CD4-positive, alpha-beta memory T cell (primary cell): ENCODE measurements at places on chromosomes 3 and 15. TPM values are rescaled to one million over a fixed set of nuclear protein-coding genes. Genes with fewer than 3 reads are reported as not detected.

GRCh38 chr3:89159605-89160004 lies 52.2 kb downstream of the EPHA3 start:
- no peaks in the 10 kb centered on the region for H3K27me3 ChIP-seq
- H3K27ac ChIP-seq, result no peak overlapping the region
- DNase-seq, result no peak
- no peaks in the 10 kb centered on the region for H3K4me1 ChIP-seq
- H3K4me3 ChIP-seq, result no peak overlapping the region

- no peaks in the 10 kb centered on the region for H3K27me3 ChIP-seq
- H3K27ac ChIP-seq, result no peak overlapping the region
- no peak for DNase-seq
- H3K4me3 ChIP-seq, result no peak overlapping the region
These were observed 39.5 kb downstream of the MECOM start for GRCh38 chr3:169623971-169624370.

- no peak overlapping the region for H3K27ac ChIP-seq
- DNase-seq, result no peak
- no peaks in the 10 kb centered on the region for H3K36me3 ChIP-seq
- no peak overlapping the region for H3K4me3 ChIP-seq
These were observed 3.9 kb upstream of the DPP8 start for GRCh38 chr15:65521350-65521749.

GRCh38 chr15:33988384-33988783 lies 20.1 kb downstream of the CHRM5 start:
- H3K27me3 ChIP-seq, result no peaks in the 10 kb centered on the region
- DNase-seq, result no peak
- no peaks in the 10 kb centered on the region for H3K4me1 ChIP-seq
- H3K27ac ChIP-seq, result no peak overlapping the region
- no peaks in the 10 kb centered on the region for H3K36me3 ChIP-seq

DNA sequence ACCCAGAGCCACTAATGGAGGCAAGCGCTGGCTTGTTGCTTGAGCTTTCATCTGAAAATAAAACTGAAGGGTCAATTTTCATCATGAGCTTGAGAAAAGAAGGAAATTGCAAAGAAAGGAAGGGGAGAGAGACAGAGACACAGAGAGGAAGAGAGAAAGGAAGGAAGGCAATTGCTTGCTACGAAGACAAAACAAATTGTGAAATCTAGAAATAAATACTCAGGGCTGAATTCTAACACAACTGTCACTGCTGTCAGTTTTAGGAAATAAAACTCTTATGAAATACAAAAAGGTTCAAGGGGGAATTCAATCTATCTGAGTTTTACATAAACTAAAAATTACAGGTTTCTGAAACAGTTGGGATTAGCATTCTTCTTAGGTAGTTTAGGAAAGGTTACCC lies 36.7 kb downstream of the FOXP1 start:
- H3K4me1 ChIP-seq, result no peaks in the 10 kb centered on the region
- H3K36me3 ChIP-seq, result no peaks in the 10 kb centered on the region
- H3K4me3 ChIP-seq, result no peak overlapping the region
- no peak overlapping the region for H3K27ac ChIP-seq

GRCh38 chr3:53223541-53223966 lies 32.3 kb downstream of the TKT start:
- H3K27ac ChIP-seq, result no peak overlapping the region
- H3K4me3 ChIP-seq, result no peak overlapping the region
- no peak for DNase-seq
- H3K4me1 ChIP-seq, result no peaks in the 10 kb centered on the region

DNA sequence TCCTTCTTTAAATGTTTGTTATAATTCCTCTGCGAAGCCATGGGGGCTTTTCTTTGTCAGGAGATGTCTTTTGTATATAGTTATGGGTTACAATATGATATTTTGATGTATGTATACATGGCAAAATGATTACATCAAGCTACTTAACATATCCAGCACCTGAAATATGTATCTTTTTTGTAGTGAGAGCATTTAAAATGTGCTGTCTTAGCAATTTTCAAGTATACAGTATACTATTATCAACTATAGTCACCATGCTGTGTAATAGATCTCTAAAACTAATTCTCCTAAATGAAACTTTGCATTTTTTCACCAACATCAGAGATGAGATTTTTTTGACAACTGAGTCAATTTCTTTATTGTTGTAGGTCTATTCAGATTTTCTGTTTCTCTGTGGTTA lies 77.2 kb downstream of the STXBP5L start:
- H3K27me3 ChIP-seq, result no peaks in the 10 kb centered on the region
- H3K4me3 ChIP-seq, result no peak overlapping the region
- DNase-seq, result no peak
- H3K4me1 ChIP-seq, result no peaks in the 10 kb centered on the region
- H3K36me3 ChIP-seq, result no peaks in the 10 kb centered on the region
- H3K27ac ChIP-seq, result no peak overlapping the region

GRCh38 chr3:13916375-13916774 lies 36.5 kb upstream of the WNT7A start:
- no peak overlapping the region for H3K4me3 ChIP-seq
- no peaks in the 10 kb centered on the region for H3K36me3 ChIP-seq
- H3K27me3 ChIP-seq, result no peaks in the 10 kb centered on the region
- H3K4me1 ChIP-seq, result no peaks in the 10 kb centered on the region
- DNase-seq, result no peak
- no peak overlapping the region for H3K27ac ChIP-seq

- H3K36me3 ChIP-seq, result peaks cover 10% of the 10 kb centered on the region
- DNase-seq, result no peak
- no peaks in the 10 kb centered on the region for H3K27me3 ChIP-seq
- H3K4me3 ChIP-seq, result no peak overlapping the region
- no peaks in the 10 kb centered on the region for H3K4me1 ChIP-seq
- no peak overlapping the region for H3K27ac ChIP-seq
These were observed 60.0 kb downstream of the CCK start for GRCh38 chr3:42205800-42206514.

GRCh38 chr3:112504123-112504522 lies 4.9 kb upstream of the BTLA start:
- no peaks in the 10 kb centered on the region for H3K27me3 ChIP-seq
- H3K4me1 ChIP-seq, result peaks cover 14% of the 10 kb centered on the region
- no peaks in the 10 kb centered on the region for H3K36me3 ChIP-seq
- no peak overlapping the region for H3K4me3 ChIP-seq
- no peak overlapping the region for H3K27ac ChIP-seq

DNA sequence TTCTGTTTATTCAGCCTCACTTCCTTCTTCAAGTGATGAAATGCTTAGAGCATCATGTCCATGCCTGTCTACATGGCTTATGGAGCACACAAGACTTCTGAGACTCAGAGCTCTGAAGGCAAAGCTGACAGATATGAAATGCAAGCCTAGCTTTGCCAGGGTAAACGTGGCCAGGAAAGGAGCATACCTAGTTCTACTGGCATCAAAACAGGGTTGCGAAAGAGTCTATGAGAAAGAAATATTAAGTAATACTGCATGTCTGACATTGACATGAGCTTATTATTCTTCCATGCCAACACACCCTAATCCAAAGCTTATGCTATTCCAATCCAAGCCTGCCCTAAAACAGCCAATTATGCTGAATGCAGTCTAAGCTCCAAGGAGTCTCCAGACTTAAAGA lies 391.5 kb downstream of the ERC2 start:
- H3K27me3 ChIP-seq, result no peaks in the 10 kb centered on the region
- H3K4me1 ChIP-seq, result no peaks in the 10 kb centered on the region
- no peak overlapping the region for H3K27ac ChIP-seq
- no peak overlapping the region for H3K4me3 ChIP-seq

DNA sequence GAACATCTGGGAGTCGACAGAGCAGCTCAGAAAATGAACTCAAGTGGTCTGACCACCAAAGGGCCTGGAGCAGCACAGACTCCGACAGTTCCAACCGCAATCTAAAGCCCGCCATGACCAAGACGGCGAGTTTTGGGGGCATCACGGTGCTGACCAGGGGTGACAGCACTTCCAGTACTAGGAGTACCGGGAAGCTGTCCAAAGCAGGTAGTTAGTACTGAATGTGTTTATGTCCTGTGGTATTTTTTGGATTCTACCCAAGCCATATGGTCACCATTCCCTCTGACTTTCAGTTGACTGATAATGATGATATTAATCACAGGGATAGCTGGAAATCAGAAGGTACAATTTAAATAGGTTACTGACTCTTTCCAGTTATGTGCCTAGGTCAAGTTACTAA lies 82.3 kb downstream of the ARPP21 start:
- no peaks in the 10 kb centered on the region for H3K36me3 ChIP-seq
- H3K4me3 ChIP-seq, result no peak overlapping the region
- no peak overlapping the region for H3K27ac ChIP-seq
- DNase-seq, result no peak

- DNase-seq, result no peak
- peaks cover 20% of the 10 kb centered on the region for H3K4me1 ChIP-seq
- no peak overlapping the region for H3K27ac ChIP-seq
- H3K27me3 ChIP-seq, result peaks cover 23% of the 10 kb centered on the region
- peak overlapping the region; percentile 46 for H3K4me3 ChIP-seq
- no peaks in the 10 kb centered on the region for H3K36me3 ChIP-seq
These were observed 900 bp upstream of the GNB4 start for GRCh38 chr3:179452176-179452564.

GRCh38 chr15:68148039-68148438 lies 57.1 kb downstream of the CALML4 start:
- no peak overlapping the region for H3K4me3 ChIP-seq
- H3K27me3 ChIP-seq, result no peaks in the 10 kb centered on the region
- no peak for DNase-seq
- H3K36me3 ChIP-seq, result peaks cover 28% of the 10 kb centered on the region
- H3K4me1 ChIP-seq, result no peaks in the 10 kb centered on the region
- no peak overlapping the region for H3K27ac ChIP-seq

DNA sequence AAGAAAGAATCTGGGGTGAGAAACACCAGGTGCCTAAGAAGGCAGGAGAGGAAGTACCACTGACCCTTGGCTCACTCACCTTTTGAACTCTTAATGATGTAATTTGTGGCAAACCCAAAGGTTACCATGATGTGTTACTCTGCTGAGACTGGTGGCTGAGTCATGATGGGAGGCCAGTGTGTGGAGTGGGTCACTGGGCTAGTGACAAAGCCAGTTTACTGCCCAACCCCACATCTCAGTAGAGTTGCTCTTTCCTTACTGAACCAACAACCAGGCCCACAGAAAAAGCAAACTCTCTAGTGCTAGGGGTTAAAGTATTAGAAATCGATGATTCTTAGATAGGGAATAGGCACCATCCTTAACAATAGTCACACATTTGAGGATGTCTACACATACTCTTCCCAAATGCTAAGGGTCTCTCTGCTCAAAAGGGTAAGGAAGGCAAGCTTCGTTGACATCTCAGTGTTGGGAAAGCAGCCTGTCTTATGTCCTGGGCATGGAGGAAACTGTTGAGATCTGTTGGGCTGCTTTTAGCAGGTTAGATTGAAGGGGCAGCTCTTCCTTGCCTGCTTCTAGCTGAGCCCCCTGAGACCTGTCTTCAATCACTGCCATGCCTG lies 3.1 kb downstream of the RBP2 start:
- H3K27ac ChIP-seq, result no peak overlapping the region
- H3K4me3 ChIP-seq, result no peak overlapping the region
- H3K4me1 ChIP-seq, result no peaks in the 10 kb centered on the region
- H3K27me3 ChIP-seq, result no peaks in the 10 kb centered on the region
- H3K36me3 ChIP-seq, result no peaks in the 10 kb centered on the region

- H3K27me3 ChIP-seq, result no peaks in the 10 kb centered on the region
- no peak overlapping the region for H3K27ac ChIP-seq
- no peaks in the 10 kb centered on the region for H3K36me3 ChIP-seq
- no peak for DNase-seq
- no peak overlapping the region for H3K4me3 ChIP-seq
- H3K4me1 ChIP-seq, result no peaks in the 10 kb centered on the region
These were observed 60.0 kb upstream of the NTRK3 start for GRCh38 chr15:88316586-88316985.

- H3K36me3 ChIP-seq, result no peaks in the 10 kb centered on the region
- no peaks in the 10 kb centered on the region for H3K4me1 ChIP-seq
- H3K27ac ChIP-seq, result no peak overlapping the region
- no peak for DNase-seq
These were observed 35.4 kb downstream of the BCL2L10 start for GRCh38 chr15:52076889-52077781.

- H3K27me3 ChIP-seq, result no peaks in the 10 kb centered on the region
- no peak for DNase-seq
- H3K4me3 ChIP-seq, result no peak overlapping the region
- H3K4me1 ChIP-seq, result no peaks in the 10 kb centered on the region
These were observed 447.8 kb upstream of the BCHE start for GRCh38 chr3:166285001-166285400.

GRCh38 chr3:197836244-197836643 lies 45.2 kb downstream of the LRCH3 start:
- H3K27me3 ChIP-seq, result no peaks in the 10 kb centered on the region
- H3K4me3 ChIP-seq, result no peak overlapping the region
- H3K4me1 ChIP-seq, result no peaks in the 10 kb centered on the region
- peaks cover 30% of the 10 kb centered on the region for H3K36me3 ChIP-seq
- H3K27ac ChIP-seq, result no peak overlapping the region
- DNase-seq, result no peak

GRCh38 chr3:72604328-72604727 lies 243.9 kb downstream of the SHQ1 start:
- no peaks in the 10 kb centered on the region for H3K36me3 ChIP-seq
- H3K27me3 ChIP-seq, result no peaks in the 10 kb centered on the region
- no peak overlapping the region for H3K27ac ChIP-seq

DNA sequence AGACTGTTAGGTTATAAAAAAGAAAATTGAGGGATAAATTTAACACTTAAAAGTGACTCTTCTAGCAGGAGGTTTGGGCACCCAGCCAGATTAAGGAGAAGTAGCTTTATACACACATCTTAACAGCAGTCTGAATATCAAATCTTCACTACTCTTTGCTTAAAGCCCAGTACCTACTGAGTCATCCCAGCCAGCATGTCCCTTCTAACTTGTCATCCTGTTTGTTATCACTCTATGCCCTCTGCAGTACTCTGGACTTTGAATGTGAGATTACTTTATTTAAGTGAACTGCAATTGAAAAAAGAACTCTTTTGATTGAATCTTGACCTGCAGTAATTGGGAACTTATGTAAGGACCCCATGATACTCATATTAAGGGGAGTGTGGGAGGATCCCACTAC lies 77.6 kb downstream of the FHIT start:
- no peaks in the 10 kb centered on the region for H3K27me3 ChIP-seq
- no peaks in the 10 kb centered on the region for H3K4me1 ChIP-seq
- DNase-seq, result no peak
- no peak overlapping the region for H3K27ac ChIP-seq
- no peak overlapping the region for H3K4me3 ChIP-seq
- H3K36me3 ChIP-seq, result no peaks in the 10 kb centered on the region

- H3K4me1 ChIP-seq, result no peaks in the 10 kb centered on the region
- H3K4me3 ChIP-seq, result no peak overlapping the region
- DNase-seq, result no peak
- H3K27me3 ChIP-seq, result no peaks in the 10 kb centered on the region
These were observed 93.3 kb upstream of the RAD18 start for GRCh38 chr3:9056581-9056980.

GRCh38 chr3:55473788-55474187 lies 13.3 kb downstream of the WNT5A start:
- no peak overlapping the region for H3K27ac ChIP-seq
- H3K27me3 ChIP-seq, result peaks cover 6% of the 10 kb centered on the region
- H3K4me1 ChIP-seq, result no peaks in the 10 kb centered on the region
- H3K4me3 ChIP-seq, result no peak overlapping the region

GRCh38 chr15:60044636-60045270 lies 40.6 kb downstream of the FOXB1 start:
- H3K36me3 ChIP-seq, result no peaks in the 10 kb centered on the region
- no peaks in the 10 kb centered on the region for H3K27me3 ChIP-seq
- H3K27ac ChIP-seq, result no peak overlapping the region
- H3K4me1 ChIP-seq, result peaks cover 11% of the 10 kb centered on the region
- no peak overlapping the region for H3K4me3 ChIP-seq

UMPS gene
- 25.5 TPM for total RNA-seq

SNTN gene
- not detected for total RNA-seq

GATA2 gene
- total RNA-seq, result not detected

STAC gene
- not detected for total RNA-seq

SLC38A3 gene
- total RNA-seq, result not detected

OR4M2 gene
- total RNA-seq, result not detected

SLC22A13 gene
- 0.44 TPM for total RNA-seq

FAM3D gene
- total RNA-seq, result not detected

GOLGA6B gene
- total RNA-seq, result not detected

TP53BP1 gene
- 46.3 TPM for total RNA-seq
